ENCODE measurements at places on chromosomes 13 and 19.

GRCh38 chr19:5172859-5173630 lies 167.6 kb downstream of the PTPRS start:
- DNase-seq, result no peak

DNA sequence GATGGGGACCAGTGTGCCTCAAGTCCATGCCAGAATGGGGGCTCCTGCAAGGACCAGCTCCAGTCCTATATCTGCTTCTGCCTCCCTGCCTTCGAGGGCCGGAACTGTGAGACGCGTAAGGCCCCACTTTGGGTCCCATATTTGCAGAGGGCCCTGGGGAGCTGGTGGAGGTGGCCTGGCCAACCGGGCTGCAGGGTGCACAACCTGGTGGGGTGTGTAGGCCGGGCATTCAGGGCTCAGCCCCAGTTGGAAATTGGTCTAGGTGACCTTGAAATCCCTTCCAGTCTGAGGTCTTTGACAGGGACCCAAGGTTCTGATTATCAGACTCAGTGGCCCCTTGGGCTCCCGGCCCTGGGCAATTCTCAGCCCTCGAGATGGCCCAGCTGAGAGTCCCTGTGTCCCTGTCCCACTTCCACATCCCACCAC lies 8.3 kb downstream of the F7 start:
- no peak for DNase-seq

- DNase-seq, result no peak
Observed at GRCh38 chr13:46211116-46211482, 629 bp upstream of the LRRC63 start.

DNA sequence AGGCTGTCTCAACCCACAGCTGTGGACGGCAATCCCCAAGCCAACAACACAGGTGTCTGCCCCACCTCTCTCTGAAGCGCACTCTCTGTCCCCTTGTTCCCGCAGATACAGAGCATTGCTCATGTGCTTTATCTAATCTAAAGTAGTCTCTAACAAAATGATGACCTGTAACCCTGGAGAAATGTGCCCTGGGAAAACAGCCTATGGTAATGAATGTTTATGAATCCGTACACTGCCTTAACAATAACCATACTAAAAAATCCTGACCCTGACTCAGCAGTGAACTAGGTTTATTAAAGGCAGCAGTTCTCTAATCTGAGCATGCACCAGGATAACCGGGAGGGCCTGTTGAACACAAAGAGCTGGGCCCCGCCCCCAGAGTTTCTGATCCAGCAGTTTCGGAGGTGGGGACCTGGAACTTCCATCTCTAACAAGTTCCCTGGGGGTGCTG lies 50.7 kb upstream of the SLC15A1 start:
- no peak for DNase-seq

GRCh38 chr13:111897178-111897845 lies 169.6 kb upstream of the SOX1 start:
- no peak for DNase-seq

DNA sequence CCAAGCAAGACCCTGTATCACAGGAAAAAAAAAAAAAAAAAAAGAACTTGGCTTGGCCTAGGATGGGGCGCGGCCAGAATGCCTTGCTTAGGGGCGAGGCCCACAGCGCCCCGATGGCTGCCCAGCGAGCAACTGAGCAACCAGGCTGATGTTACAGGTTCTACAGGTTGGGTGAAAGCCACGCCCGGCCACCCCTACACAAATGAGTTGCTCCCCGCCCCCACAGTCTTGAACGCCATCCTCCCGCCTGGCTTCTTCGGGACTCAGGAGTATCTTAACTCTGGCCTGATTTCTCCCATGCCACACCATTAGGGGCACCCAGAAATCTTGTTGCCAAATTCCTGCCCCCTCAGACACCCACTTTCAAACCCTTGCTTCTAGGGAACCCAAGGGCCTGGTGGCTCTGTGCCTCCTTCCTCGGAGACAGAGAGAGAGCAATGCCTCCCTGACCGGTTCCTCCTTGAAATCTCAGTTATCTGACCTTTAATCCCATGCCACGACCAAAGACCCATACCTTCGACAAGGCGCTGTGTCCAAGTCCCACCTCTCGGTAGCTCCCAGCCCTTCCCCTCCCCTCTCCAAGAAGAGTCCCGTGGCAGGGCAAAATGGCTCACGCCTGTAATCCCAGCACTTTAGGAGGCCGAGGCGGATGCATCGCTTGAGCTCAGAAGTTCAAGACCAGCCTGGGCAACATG lies 1.1 kb upstream of the CBLC start:
- DNase-seq, result no peak

DNA sequence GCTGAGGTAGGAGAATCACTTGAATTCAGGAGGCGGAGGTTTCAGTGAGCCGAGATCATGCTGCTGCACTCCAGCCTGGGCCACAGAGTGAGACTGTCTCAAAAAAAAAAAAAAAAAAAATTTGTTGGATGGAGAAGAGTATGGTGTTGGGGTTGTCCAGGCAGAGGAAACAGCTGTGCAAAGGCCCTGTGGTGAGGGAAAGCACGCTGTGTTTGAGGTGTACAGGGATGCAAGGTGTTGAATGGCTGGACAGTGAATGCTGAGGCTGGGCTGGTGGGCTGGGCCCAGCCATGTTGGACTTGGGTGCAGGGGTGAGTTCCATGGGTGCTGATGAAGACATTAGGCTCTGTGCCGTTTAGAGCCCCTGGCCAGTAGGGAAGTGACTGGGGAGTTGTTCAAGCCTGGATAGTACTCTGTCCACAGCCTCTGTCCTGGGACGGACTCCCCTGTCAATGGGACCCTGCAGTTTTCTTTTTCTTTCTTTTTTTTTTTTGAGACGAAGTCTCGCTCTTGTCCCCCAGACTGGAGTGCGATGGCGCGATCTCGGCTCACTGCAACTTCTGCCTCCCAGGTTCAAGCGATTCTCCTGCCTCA lies 18.6 kb downstream of the PRR12 start:
- no peak for DNase-seq

GRCh38 chr19:57816652-57817051 lies 1.9 kb upstream of the ZNF552 start:
- no peak for DNase-seq

DNA sequence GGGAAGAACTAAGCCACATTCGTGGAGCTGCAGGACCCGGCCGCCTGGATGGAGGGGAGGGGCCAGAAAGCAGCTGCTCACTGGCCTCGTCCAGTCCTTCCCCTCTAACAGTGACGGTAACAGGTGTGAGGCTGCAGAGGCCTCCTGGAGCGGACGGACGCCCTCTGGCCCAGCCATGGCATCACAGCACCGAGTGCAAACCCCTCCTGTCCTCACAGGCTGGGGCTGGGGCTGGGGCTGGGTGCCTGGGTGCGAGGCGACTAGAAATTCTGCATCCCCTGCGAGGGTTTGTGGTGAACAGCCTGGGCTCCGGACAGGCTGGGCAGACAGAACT lies 3.6 kb downstream of the MICOS13 start:
- no peak for DNase-seq

DNA sequence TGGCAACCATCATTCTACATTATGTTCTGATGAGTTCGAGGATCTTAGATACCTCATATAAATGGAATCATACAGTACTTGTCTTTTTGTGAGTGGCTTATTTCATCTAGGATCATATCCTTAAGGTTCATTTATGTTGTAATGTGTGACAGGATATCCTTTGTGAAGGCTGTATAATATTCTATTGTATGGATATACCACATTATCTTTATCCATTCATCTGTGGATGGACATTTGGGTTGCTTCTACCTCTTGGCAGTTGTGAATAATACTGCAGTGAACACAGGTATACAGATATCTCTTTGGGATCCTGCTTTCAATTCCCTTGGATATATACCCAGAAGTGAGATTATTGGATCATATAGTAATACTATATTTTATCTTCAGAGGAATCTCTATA lies 33.2 kb upstream of the RFC3 start:
- DNase-seq, result no peak

GRCh38 chr19:18000480-18000914 lies 7.5 kb upstream of the ARRDC2 start:
- DNase-seq, result no peak

GRCh38 chr19:22783651-22784410 lies at the start of gene ZNF99:
ZNF99 (minus strand) TSS chr19:22784151; CDS start chr19:22784016, 135 bp downstream.
- DNase-seq, result peak; percentile 39

DNA sequence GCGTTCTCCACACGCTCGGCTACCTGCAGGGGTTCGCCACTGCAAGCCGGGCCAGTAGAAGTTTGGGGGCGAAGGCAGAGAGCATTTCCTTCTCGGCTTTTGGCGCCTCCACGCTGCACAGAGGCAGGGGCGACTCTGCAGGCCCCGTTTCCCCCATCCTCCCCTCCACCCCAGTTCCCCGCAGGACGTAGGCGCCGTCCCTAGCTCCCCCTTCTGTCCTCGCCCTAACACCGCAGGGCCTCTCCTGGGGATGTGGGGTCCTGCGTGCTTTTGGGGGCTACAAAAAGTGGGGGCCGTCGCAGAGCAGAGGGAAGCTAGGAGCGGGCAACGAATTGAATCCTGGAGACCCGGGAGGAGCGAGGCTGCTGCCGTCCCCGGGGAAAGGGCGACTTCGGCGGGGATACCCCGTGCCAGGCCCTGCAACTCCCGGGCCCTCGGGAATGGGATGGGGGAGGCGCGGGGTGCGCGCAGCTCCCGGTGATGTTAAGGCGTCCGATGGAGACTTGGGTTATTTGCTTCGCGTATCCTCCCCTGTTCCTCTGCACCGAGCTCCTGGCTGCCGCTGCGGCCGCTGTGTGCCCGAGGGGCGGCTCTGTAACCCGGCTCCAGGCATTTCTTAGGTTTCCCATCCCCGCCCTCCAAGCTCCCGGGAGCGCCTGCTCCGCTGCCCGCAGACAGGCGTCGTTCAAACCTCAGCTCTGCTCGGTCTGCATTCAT lies 255.9 kb upstream of the SOX21 start:
- DNase-seq, result peak; percentile 68

- DNase-seq, result no peak
Observed at GRCh38 chr13:27442797-27443196, 7.6 kb downstream of the MTIF3 start.

DNA sequence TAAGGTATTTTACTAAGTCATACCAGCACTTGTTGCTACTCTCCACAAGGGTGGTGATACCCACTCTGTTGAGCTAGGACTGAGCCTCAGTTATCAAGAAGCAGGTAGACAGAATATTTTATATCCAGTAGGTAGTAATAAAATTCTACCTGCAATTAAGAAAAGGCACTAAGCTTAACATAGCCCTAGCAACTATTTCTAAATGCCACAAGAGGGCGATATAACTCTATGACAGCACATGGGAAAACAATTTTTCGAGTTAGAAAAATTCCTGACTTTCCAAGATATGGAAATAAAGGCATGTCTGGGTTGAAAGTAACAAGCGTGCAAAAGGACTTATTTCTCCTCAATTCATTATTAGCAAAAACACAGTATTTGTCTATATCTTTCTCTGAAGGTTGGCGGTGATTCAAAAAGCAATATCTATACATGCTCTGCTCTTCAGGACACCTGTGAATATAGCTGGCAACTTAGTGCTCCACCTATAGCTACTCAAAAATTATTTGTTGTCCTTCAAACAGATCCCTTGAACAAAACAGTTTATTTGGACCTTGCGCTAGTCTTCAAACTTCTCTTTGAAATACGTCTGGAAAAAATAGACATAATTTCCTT lies 14.7 kb downstream of the CCDC169 start:
- no peak for DNase-seq

DNA sequence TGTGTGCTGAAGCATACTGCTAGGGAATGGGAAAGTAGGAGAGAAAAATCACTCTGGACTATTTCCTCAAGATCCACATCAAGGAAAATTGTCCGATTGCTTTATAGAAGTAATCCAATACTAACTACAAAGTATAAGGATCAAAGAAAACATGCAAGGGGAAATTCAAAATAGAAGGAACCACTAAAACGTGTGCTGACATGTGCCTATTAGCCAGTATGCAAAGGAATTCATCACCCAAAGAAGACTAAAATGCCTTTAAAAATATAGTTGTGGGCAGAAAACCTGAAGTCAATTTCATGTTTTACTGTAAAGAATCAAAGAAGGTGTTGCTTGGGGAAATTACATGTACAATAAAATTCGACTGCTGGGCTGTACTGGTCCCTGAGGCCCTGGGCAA lies 14.3 kb downstream of the DLEU7 start:
- DNase-seq, result no peak

DNA sequence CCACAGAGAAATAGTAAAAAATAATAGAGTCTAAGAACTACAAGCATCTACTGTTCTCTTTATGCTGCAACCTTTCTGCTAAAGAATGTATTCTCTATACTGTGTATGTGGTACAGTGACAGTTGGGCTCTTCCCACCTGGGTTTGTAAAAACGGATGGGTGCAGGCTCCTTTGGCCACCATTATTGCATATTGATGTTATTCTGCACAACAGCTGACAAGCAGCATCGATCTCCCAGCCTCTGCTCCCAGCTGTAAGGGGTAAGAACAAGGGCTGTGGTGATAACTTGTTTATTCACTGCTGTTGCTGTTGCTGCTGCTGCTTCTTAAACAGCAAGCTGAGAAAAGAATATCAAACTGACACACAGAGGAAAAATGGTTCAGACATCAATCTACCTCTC lies 56.1 kb downstream of the KCNRG start:
- DNase-seq, result no peak

DNA sequence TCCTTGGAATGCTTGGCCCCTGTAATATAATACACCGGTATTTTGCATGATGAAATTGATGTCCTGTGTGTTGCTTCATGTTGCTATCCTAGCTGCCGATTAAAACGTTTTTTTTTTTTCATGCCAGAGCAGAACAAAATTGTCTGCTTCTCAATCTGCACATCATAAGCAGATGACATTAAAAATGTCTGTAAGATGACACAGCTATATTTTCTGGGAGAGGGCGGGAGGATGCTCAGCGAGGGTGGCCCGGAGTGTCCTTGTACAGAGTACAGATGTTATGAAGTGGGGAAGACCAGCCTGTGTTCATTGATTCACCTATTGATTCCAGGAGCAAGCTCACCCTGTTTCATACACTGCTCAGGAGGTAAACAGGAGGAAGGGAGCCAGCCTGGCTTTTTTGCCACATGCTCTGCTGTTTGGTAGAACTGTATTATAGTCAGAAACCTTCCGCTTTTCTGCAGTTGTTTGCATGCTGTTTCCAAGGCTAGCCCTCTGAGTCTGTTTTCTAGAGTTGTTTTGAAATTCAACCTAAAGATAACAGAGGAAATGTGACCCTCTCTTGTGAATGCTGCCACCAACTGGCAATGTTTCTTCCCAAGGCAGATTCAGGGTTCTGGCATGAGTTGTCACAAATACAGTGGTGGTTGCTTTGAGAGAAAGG lies 4.7 kb upstream of the IRS2 start:
- DNase-seq, result no peak

DNA sequence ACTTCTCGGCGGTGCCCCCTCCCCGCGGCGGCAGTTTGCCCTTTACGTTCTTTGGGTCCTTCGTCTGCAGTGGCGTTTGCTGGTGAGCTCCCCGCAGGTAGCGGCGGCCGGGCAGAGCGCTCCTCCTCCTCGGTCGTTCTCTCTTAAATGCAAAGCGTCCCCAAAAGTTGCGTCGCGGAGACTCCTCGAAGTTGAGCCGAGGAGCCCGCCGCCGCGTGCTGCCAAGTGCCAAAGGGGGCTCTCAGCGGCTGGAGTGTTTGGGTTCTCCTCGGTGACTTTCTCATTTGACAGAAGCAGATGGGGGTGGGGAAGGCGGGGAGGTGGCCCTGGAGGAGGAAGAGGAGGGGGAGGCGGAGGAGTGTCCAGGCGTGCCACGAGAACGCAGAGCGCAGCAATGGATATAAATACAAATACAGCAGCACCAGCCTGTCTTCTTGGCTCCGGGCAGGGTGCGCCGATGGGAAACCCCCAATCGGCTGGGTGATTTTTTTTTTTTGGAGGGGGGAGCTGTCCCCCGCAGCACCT lies at the start of gene SOX21:
SOX21 (minus strand) TSS at position 259 of the 525 bp plus-strand sequence. CDS start 496 bp downstream, outside the sequence.
- no peak for DNase-seq

GRCh38 chr19:50477751-50478515 lies 1.3 kb upstream of the GARIN5A start:
- no peak for DNase-seq

- no peak for DNase-seq
Observed at GRCh38 chr13:91722267-91722884, 324.0 kb downstream of the GPC5 start.
